ENCODE measurements at places on chromosomes 1 and 21.

- no peak for DNase-seq
These were observed 137.8 kb downstream of the NUF2 start for GRCh38 chr1:163459539-163459938.

GRCh38 chr1:22562584-22563583 is at the start of gene EPHA8:
TSS of gene EPHA8 (plus strand) at chr1:22563489. CDS start at chr1:22563636, 147 bp downstream.
- DNase-seq = no peak

DNA sequence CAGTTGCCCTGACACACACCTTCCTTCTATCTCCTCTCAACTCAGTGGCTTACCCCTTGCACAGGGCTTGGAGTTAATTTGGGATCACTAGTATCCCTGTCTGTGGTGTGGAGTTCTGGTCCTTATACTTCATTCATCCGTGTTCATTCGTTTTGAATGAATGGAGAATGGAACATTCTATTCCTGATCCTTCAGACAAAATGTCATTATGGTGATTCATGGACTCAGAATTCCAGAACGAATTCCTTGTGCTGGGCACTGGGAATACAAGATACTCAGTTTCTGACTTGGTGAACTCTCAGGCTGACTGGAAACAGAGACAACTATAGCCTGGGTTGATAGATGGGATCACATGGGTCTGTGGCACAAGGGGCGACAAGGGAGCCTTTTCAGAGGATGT is 49.9 kb upstream of the TRABD2B start:
- no peak for DNase-seq

GRCh38 chr1:158002022-158002630 is 8.7 kb downstream of the KIRREL1 start:
- DNase-seq = no peak

GRCh38 chr1:229751610-229752009 is 125.6 kb downstream of the URB2 start:
- no peak for DNase-seq

- no peak for DNase-seq
These were observed 6.9 kb downstream of the MT1HL1 start for GRCh38 chr1:236997361-236997760.

DNA sequence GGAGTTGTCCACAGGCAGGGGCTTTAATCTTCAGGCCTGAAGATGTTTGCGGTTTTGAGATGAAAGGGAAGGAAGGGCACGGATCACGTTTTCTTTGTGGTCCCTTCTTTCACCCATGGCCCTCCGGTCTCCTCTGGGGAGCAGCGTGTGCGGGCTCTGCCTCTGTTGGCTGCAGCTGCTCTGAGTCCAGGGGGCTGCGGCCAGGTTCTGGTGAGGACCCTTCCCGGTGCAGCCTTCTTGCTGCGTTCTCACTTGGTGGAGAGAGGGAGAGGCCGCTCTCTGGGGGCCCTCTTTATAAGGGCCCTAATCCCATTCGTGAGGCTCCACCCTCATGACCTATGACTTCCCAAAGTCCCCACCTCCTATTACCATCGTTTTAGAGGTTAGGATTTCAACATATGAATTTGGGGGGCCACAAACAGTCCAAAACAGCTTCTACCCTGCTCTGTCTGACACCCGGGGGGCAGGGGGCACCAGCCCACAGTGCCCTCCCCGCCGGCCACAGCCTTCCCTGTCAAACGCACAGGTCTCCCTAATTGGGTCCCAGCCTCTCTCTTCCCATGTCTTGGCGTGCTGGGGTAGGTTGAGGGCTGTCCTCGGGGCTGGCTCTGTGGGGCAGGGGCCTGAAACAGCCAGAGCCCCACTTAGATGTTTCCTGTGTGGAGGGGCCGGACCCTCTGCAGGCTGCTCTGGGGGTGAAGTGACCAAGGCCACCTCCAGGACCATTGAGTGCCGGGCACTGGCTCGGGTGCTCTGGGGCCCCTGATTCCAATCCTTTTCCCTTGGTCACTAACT is 100.1 kb upstream of the C1orf174 start:
- no peak for DNase-seq

- DNase-seq = no peak
These were observed 1.3 kb downstream of the BCAN start for GRCh38 chr1:156643049-156643777.

DNA sequence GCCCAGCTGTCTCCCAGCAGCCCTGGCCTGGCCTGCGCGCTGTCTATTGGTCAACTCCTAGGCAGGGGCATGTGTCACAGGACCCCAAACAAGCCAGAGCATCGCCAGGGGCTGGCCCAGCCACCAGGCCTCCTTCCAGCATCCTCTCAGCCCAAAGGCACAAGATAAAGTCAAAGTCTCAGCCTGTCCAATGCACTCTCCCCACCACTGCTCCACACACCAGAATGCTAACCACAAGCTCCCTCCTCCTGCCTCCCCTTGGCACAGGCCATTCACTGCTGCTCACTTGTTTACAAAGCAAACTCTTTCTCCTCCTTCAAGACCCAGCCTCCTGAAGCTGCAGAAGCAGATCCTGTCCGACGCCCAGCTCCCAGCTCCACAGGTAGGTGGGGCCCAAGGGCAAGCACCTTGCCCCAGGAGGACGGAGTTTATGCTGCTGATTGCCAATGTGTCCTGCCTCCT is 133.4 kb downstream of the DMRTB1 start:
- DNase-seq = no peak

DNA sequence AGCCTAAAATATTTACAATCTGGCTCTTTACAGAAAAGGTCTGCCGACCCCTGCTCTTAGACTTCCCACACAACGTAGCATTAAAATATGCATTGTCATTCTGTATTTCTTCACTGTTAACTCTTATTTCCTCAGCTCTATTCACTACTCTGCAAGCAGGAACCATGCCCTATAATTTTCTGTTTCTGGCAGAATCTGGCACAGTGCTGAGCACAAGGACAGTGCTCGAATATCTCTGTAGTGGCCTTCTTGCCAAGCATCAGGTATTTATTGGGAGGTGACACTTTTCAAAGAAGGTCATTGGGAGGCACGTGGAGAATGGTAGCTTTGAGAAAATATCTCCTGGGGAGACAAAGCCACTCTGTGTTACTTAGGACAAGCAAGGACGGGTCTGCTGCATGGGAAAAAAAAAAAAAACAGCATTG is 77.9 kb downstream of the PSMG1 start:
- DNase-seq = no peak

DNA sequence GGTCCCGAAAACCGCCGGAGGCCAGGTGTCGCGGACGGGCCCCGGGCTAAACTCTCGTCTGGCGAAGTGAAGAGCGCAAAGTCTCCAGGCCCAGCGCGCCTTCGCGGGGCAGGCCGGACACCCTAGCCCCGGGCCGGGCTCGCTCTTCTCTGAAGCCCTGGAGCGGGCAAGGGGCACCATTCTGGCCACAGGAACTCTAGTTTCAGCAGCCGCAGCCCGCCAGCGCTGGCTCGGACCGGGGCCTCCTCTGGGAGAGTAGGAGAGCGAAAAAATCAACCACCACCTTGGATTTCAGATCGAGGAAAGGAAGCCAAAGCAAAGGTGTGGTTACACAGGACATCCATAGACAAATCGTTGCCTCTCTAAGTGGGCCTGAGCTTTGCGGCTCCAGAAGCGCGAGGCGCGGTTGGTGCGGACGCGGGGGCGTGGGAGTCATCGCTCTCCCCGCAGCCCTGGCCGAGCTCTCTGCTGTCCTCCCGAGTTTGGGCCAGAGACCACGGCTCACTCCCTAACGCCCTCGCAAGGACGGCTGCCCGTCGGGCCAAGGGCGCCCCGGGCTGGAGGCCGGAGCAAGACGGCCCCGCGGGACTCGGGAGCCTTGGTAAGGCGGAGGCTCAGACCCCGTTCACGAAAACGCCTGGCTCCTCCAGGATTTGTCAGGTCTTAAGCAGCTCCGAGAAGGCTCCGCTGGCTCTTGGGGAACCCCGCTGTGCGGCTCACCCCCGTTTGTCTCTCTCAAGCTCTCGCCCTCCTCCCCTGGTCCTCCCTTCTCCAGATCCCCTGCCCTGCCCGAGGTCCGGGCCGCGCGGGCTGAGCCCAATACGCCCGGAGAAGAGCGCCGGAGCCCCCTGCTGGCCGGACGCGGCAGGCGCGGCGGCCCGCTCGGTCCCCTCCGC is 132.9 kb upstream of the DPYD start:
- peak; percentile 44 for DNase-seq

DNA sequence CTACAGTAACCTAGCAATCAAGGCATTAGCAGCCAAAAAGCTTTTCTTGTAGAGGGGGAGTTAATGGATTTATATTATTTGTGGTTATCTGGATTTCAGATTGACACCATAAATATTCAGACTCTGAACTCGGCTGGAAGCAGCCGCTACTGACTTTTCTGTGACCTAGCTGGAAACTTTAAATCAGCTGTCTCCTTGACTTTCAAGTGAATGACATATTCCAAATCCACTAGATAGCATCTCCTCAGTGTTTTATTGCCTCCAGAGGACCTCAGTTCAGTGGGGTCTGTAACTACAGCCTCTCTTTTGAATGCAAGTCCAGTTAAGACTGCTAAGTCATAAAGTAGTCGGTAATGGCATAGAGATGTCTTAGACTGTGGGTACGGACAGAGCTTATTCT is 448.5 kb downstream of the NUF2 start:
- DNase-seq = no peak

DNA sequence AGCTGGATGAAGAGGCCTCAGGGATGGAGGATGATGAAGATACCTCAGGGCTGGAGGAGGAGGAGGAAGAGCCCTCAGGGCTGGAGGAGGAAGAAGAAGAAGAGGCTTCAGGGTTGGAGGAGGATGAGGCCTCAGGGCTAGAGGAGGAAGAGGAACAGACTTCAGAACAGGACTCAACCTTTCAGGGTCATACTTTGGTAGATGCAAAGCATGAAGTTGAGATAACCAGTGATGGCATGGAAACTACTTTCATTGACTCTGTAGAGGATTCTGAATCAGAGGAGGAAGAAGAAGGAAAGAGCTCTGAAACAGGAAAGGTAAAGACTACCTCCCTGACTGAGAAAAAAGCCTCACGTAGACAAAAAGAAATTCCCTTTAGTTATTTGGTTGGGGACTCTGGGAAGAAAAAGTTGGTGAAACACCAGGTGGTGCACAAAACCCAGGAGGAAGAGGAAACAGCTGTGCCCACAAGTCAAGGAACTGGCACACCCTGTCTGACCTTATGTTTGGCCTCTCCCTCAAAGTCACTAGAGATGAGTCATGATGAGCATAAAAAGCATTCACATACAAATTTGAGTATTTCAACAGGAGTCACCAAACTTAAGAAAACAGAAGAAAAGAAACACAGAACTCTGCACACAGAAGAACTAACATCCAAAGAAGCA is 15.4 kb downstream of the L1TD1 start:
- DNase-seq = no peak

DNA sequence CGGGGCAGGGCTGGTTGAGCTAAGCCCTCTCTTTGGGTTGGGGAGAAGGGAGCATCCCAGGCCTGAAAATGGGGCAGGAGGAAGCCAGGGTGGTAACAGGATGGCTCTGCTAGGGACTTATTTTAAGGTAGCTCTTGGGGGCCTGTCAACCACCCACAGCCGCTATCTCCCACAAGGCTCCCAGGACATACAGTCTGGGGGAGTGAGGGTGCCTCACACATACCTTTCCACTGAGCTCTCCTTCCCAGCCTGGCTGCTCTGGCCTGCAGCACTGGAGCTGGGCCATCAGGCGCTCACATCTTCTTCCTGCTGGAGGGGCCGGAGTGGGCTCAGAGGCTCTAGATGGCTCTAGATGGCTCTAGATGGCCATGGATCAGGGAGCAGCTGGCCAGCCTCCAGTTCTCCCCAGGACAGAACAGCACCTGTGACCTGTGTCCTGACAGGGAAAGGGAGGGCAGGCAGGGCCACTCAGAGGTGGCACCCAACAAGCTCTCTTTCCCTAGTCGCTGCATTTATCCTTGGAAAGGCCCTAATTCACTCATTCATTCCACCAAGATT is 11.0 kb upstream of the NPPB start:
- no peak for DNase-seq

DNA sequence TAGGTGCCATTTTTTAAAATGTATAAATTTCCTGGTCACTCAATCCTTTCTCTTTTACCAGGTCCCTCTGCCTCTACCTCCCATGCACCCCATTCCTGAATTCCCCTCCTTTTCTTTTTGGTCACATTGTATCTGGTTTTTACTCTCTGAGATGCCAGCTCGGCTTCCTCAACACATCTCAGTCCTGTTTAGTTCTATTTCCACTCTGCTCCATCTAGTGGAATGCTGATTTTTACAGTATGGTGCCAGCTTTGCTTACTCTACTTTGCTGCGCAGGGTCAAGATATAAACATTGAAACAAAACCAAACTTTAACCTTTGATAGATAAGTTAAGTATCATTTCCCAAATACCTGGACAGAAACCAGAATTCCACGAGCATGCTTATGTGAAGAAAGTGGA is 96.0 kb downstream of the ESRRG start:
- no peak for DNase-seq

GRCh38 chr1:59123081-59123681 is 173.7 kb upstream of the FGGY start:
- no peak for DNase-seq

DNA sequence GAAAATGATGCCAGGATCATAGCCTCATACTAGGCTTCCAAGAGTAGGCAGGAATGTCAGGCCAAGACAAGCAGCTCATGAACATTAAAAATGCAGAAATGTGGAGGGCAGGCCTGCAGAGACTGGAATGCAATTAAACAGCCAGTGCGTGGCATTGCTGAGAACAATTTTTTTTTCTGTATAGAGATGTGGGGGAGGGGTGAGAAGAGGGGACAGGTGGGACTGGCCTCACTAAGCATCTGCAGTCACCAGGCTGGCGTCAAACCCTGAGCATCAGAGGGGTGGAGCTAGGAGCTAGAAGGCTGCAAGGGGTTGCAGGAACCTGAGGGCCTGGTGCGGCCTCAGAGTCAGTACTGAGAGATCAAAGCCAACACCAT is 114.1 kb downstream of the TNR start:
- no peak for DNase-seq

- DNase-seq = peak; percentile 22
These were observed at the start of gene PCP4 for GRCh38 chr21:39867198-39867650. TSS of gene PCP4 (plus strand) at chr21:39867438. CDS start at chr21:39867502, 64 bp downstream.

DNA sequence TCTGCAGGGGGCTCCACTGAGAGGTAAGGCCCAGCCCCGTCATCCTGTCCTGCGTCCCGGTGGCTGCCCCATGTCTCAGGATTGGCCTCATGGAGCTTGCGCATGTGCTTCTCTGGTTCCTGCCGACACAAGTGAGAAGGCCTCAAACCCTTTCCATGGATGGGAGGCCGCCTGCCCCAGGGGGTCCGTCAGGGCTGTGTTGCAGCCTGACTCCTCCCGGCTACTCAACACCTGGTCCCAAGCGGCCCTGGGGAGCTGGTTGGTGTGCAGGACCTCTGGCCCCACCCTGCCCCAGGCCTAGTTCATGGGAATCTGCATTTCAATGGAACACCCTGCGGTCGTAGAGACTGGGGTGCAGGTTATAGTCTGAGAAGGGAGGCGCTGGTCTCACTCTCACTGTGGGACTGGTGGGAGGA is 21.1 kb upstream of the PDE9A start:
- no peak for DNase-seq

DNA sequence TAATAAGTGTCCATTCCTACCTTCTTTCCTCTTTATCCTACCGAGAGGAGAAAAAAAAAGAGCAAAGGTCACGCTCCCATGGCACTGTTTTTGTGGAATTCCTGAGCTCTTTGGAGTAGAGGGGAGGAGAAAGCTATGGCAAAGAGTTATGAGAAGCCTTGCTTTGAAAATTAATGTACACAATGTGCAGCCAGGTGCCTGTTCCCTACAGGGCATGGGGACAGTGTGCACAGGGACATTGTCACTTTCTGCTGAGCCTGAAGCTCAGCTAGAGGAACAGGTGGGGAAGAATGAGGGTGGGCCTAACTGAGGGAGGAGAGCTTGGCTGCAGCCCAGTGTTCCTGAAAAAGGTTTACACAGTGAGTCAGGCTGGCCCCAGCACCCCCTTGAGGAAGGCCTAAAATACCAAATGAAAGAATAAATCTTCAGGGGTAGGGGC is 66.1 kb downstream of the PLXNA2 start:
- DNase-seq = no peak

GRCh38 chr1:110617589-110617988 is 11.4 kb upstream of the KCNA2 start:
- DNase-seq = no peak

Data from anterior cingulate cortex (tissue), 58 donors.